Muscle of arm (tissue), 14 donors: ENCODE measurements at places on chromosomes 5 and 9. TPM values are rescaled to one million over a fixed set of nuclear protein-coding genes. Genes with fewer than 3 reads are reported as not detected.

DNA sequence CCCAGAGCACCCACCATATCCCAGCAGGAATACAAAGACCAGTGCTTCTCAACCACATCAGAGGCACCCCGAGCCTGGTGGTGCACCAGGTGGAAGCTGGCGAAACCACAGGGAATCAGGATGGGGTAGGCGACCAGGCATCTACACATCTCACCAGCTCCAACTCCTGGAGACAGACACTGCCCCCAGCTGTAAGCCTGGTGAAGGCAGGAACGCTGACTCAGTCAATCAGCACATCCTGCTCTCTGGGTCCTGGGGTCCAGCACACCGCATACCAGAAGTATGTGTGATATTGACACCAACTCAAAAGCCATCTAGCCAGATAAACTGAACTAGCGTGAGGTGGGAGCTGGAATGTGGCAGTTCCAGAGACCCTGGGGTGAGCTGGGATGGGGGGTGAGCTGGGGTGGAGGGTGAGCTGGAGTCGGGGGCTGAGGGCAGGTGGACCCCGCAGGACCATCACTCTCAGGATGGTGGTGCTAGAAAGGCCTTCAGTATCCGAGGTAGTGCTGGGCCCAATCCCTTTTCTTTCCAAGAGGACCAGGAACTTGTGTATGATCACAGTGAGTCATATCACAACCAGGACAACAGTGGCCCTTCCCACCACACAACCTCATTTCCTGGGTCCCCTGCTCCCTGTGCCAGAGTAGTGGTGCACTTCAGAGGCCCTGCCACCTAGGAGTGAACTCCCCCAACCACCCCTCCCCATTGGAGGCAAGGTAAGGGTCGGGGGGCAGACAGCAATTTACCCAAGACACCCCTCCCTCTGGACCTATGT, 2.5 kb downstream of the DBN1 start:
- no peak for DNase-seq

GRCh38 chr5:50653946-50654345, 12.5 kb upstream of the PARP8 start:
- no peak for DNase-seq

GDA gene
- polyA plus RNA-seq, result 1.3 TPM

DNA sequence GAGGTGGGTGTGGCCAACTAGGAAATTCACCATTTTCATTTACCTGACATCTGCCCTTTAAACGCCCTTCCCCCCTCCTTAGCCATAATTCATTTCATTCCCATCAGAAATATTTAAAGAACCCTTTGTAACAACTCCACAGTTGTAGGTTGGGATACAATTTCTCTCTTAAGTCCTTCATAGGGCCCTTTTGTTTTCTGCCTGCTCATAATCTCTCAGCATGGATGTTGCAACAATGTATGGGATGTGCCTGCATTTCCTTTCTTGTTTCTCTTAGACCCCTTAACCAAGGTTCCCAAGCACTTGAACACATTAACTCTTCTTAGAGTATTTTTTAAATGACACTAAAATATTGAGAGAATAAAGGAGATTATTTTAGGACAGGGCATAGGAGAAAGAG, 51.7 kb upstream of the MYO10 start:
- DNase-seq, result no peak

DNA sequence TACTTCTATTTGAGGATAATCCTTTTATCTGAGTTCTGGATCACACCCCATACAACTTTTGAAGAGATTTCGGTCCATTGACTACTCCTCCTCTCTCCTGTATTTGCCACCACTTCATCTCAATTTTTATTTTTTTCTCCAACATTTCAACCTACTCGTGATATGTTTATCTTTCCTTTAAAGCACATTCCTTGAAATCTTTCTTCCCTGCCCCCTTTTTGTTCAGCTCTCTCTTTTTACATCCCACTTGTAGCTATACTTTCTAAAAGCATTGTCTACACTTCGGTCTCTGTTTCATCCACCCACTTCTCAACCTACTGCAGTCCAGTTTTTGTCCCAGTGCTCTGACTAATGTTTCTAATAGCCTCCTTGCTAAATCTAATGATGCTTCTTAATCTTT, 299.4 kb downstream of the PSAT1 start:
- no peak for DNase-seq

- no peak for DNase-seq
Observed at GRCh38 chr5:152623951-152624350, 218.9 kb upstream of the NMUR2 start.
